ENCODE measurements at places on chromosomes 6 and 20.

DNA sequence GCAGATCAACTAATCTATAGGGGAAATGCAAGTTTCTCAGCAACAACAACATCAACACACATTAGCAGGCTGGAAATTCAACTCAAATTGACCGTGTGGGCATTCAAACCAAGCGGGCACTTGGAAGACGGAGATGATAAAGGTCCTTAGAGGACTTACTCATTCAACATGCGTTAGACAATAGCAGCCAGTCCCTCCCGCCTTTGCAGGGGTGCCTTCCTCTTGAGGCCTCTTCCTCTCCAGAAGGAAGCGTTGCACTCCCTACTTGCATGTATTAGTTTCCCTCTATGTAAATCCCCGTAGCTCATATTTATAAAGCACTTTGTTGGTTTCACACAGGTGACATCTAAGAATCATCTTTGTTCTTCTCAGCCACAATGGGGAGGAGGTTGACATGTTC is 300.8 kb upstream of the STXBP5 start:
- no peak for ATAC-seq

DNA sequence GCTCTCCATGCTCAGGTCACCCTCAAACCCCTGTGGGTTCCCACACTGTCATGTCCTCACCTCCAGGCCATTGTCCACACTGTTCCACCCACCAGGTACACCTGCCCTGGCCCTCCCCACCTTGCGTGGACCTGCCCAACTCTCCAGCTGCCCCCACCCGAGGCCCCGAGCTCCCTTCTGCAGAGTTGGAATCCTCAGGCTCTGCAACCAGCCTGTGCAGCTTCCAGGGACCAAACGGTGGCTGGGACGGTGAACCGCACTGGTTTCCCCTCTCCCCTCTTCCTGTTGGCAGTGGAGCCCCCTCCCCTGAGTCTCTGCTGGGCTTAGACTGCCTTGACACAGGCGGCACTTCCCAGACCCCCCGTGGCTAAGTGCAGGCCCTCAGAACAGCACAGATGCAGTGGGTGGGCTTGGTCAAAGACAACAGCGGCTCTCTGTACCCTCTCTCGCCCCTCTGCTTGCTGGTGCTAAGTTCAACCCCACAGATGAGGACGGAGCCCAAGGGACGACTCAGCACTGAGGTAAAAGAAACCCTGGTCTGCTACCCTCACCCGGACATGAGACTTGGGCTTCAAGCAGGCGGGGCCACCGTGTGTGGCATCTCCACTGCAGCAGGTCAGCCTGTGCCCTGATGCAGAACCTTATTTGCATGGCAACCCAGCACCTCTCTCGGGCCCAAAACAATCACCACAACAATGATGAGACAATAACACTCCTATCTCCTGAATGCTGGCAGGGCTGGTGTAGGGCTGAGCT is 11.0 kb downstream of the ZBP1 start:
- no peak for ATAC-seq

GRCh38 chr6:29516108-29516507 is 28.4 kb upstream of the MAS1L start:
- peak; percentile 99 for ATAC-seq

DNA sequence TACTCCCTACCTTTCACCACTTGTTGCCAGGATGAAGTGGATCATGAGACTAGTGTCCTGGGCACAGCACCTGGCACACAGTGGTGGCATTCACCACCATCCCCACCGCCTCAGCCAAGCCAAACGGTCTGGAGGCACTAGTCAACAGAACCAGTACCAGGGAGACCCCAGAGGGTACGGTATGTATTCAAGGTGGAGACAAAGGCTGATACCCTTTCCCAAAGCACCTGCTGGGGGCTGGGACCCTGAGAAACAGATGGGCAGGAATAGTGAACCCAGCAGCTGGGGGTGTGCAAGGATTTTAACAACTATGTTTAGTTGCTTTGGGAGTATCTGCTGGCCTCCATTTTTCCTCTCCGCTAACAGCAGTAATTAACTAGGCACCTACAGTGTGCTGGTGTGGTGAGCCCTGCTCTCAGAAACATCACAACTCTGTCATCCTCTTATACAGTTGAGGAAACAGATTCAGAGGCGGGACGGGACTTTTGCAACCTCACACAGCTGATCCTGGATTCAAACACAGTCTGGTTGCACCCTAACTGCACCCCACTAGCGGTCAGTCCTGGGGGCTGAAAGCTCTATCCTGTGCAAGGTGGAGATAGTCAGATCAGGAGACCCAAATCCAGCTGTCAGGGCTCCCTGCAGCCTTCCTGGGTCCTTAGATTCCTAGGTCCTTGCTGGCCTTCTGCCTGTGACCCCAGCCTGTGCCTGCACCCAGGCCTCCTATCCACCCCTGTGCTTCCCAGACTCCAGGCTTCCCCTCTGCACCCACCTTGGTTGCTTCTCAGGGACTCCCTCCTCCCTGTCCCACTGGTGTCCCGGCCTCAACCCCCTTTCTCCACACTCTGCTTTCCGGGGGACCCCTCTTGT is 1.2 kb downstream of the SNTA1 start:
- ATAC-seq, result no peak

DNA sequence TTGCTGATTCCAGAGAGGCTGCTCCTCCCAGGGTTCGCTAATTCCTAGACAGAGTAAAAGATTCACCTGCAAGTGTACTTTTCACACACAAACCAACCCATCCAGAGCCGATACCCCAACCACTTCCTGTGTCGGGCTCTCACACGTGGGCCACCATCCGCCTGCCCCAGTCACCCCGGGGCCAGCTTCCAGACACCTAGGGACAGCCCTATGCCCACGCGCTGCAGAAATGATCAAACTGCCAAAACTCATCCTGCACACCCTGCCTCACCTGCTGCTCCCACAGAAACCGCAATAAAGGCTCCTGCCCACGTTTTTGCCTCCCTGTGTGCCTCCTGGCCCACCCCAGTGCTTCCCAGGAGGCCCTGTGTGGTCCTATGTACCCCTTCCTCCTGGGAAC is 59.5 kb downstream of the PSMG4 start:
- peak; percentile 95 for ATAC-seq

- peak; percentile 38 for ATAC-seq
These were observed 162.7 kb downstream of the MTHFD1L start for GRCh38 chr6:151027936-151028838.

DNA sequence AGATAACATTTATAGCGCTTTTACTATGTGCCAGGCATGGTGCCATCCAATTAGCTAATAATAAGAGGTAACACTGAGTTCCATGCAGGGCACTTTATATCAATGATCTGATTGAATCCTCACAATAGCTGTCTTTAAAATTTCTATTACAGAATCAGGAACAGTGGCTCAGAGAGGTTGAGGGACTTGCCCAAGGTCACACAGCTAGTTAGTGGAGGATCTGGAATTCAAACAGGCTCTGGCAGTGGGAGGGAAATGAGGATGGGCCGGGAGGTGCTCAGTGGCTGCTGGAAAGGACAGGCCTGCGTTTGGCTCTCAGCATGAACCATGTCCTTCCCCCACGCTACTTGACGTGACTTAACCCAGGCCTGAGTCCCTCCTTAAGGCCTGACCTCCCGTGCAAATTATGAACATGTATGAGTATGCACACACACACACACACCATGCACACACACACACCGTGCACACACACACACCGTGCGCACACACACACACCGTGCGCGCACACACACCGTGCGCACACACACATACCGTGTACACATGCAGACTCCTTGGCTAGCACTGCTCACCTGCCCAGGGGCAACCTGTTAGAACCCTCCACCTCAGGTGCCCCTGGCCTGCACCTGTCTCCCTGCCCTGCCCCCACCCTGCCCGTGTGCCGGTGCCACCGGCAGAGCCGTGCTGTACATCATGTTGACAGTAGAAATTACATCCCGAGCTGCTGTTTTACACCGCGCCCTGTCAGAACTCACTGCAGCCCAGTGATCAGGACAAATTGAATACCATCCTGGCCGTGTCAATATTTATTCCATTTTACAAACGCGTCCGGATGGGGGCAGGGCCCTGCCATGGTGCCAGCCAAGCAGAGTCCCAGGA is 43.7 kb downstream of the CDH22 start:
- no peak for ATAC-seq

- ATAC-seq, result peak; percentile 28
These were observed 28.7 kb downstream of the CFAP206 start for GRCh38 chr6:87436435-87436834.

DNA sequence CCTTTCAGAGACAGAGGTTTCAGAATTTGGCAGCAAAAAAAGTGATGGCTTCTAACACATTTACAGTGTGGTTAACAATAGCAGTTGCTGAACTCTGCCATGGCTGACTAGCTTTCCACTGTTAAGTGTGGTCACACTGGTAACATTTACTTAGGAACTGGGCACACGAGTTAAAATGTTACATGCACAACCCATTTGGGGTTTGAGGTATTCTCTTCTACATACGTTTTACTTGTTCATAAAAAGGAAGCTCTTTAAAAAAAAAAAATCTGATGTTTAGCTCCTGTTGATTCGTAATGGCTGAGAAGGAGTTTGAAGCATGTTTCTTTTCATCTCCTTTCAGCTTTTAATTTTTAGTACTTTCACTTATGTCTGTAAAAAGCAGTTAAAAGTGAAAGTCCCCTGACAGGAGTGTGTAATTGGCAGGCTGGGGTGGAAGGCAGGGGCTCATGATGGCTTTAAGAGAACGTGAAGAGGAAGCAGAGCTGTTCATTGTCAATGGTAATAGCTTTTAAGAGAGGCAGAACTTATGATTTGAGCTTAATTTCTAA is 245.9 kb downstream of the FARS2 start:
- peak; percentile 42 for ATAC-seq

GRCh38 chr6:122669868-122670267 is 59.7 kb downstream of the PKIB start:
- no peak for ATAC-seq

DNA sequence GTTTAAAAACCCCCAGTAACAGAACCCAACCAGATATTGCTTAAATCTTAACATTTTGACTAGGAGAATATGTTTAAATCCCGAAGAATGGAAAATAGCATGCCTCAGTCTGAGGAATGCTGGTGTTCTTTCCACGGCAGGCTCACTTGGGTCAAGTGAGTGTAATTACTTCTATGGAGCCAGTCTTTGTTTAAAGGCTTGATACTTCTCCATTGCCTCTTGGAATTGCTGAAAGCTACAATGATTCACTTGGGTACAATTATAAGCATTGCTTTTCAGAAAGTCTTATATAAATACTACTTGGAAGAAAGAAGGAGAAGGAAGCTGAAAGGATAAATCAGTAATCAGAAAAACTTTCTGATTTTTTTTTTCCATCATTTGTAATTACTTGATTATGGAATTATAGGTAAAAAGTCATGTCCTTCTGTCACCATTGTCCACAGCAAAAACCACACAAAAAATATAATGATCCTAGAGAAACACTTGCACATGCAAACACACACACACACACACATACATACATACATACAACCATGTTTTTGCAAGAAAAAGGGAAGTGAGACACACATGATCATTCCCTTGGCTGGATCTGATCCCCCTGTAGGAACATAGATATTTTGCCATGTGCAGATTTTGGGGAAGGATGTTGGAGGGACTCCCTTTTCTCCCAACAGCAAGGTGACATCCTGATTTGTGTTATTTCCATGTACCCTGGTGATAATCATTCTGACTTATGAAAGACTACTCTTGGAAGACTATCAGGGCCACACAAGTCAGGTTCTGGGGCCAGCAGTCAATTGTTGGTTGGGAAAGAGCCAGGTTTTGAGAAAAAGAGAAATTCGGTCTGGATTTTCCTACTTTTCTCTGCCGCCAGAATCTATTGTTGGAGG is 396.0 kb upstream of the BTBD3 start:
- no peak for ATAC-seq

- ATAC-seq, result no peak
These were observed 146.7 kb downstream of the UST start for GRCh38 chr6:148893481-148893880.

GRCh38 chr20:5003626-5004025 is 2.3 kb upstream of the SLC23A2 start:
- no peak for ATAC-seq

- ATAC-seq, result no peak
These were observed 98.1 kb upstream of the TNFAIP3 start for GRCh38 chr6:137768935-137769334.

GRCh38 chr6:135014353-135014832 is 40.2 kb downstream of the HBS1L start:
- peak; percentile 95 for ATAC-seq

DNA sequence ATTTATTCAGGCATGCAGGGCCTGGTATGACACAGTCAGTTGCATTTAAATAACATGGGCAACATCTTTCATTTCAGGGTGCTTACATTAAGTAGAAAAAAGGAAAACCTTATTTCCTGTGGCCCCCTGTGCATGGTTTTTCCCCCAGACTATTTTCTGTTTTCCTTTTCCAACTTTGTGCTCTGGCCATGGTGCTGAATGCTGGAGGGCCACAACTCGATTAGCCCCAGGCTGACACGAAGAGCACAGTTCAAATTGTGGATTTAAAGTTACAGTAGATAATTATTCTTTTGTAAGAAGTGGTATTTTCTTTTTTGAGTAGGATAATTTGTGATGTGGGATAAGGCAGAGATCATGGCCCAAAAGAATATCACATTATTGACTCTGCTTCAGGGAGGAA is 332.0 kb downstream of the HAO1 start:
- no peak for ATAC-seq

DNA sequence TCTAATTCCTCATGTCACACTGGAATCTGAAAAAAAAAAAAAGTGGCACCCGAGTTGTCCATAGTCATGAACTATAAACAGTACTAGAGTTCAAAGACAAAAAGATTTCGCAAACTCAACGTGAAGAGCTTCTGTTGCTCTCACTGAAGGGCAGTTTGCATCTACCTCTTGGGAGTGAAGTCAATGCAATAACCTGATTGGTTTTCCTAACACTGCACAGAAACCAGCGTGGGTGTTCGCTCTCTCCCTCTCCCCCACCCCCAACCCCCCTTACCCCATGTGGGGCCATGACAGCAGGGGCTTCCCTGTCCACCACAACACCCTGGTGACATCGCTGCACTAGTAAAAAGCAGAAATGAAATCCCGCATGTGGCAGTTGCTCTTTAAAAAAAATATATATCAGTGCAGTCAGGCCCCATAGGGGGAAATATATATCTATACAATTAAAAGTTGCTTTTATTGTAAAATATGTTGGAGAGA is 66.9 kb downstream of the GMPR start:
- peak; percentile 29 for ATAC-seq

DNA sequence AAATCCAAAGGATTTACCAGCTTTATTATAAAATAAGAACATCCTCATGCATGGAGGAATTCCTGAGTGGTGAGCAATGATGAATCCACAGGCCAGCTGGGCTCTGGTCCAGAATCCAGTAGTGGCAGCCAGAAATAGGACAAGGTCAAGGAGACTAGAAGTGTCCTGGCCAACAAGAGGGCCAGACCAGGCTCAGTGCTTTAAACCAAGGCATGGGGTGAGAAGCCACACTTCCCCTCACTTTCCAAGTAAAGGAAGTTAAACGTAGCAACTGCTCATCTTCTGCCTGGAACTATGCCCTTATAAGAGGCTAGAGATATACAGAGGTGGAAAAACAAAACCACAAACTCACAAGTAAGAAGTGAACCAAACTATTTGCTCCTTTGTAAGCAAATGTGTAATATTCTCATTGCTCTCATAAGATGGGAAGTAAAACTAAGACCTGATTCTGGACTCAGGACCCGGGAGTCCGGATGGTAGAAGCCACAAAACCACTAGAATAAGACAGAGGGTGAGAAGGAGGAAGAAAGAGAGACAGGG is 253.2 kb downstream of the UST start:
- peak; percentile 81 for ATAC-seq

Measured in activated T-helper 17 cell treated with anti-CD3 and anti-CD28 coated beads, Interleukin-2, amount 50 U/mL, for 72 hours (primary cell).